Vein endothelial cell (primary cell): ENCODE measurements at places on chromosomes 7 and 10. TPM values are rescaled to one million over a fixed set of nuclear protein-coding genes. Genes with fewer than 3 reads are reported as not detected.

Gene RP9
- 13.4 and 14.4 TPM in 2 replicates for total RNA-seq

Gene SPDYE17
- total RNA-seq: not detected in 2 replicates

Gene ALOX5
- not detected in 2 replicates for total RNA-seq

Gene TMEM213
- total RNA-seq: not detected in 2 replicates

Gene NRG3
- total RNA-seq: 6.5 and 17.3 TPM in 2 replicates

Gene STEAP1
- total RNA-seq: 23.2 and 39.6 TPM in 2 replicates

Gene PDZD7
- 0.38 and 1.3 TPM in 2 replicates for total RNA-seq

Gene LIPM
- not detected in 2 replicates for total RNA-seq

Gene LGI1
- total RNA-seq: not detected in 2 replicates

Gene ADCY1
- total RNA-seq: 0.33 and 0.67 TPM in 2 replicates

Gene HTR5A
- not detected in 2 replicates for total RNA-seq

Gene SNCG
- total RNA-seq: 53.1 and 60.4 TPM in 2 replicates

Gene EN2
- under 0.01 TPM in 1 of 2 replicates, not detected in the other for total RNA-seq

Gene OPN4
- total RNA-seq: not detected in 2 replicates

Gene ARL3
- total RNA-seq: 3.6 and 3.9 TPM in 2 replicates

Gene FAM204A
- 59.1 and 96.4 TPM in 2 replicates for total RNA-seq

Gene CCL24
- total RNA-seq: not detected in 2 replicates

Gene SPDYE6
- 0.33 TPM in 1 of 2 replicates, not detected in the other for total RNA-seq
